ENCODE measurements at places on chromosomes 16 and 17.

DNA sequence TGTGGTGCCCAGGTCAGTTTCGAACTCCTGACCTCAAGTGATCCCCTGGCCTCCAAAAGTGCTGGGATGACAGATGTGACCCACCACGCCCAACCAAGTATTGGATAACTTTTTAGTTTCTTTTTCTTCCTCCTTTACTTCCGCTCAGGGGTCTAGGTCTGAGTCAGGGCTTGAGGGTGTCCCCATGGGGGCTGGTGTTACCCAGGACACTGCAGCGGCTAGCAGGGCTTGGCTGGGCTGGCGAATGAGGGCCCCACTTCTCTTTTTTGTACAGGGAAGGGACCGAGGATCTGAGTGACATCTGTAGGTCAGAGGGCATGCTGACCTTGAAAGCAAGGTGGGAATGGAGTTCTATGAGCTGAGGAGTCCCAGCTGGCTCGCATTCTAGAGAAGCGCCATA lies 24.9 kb downstream of the RAB11FIP3 start:
- DNase-seq, result no peak

DNA sequence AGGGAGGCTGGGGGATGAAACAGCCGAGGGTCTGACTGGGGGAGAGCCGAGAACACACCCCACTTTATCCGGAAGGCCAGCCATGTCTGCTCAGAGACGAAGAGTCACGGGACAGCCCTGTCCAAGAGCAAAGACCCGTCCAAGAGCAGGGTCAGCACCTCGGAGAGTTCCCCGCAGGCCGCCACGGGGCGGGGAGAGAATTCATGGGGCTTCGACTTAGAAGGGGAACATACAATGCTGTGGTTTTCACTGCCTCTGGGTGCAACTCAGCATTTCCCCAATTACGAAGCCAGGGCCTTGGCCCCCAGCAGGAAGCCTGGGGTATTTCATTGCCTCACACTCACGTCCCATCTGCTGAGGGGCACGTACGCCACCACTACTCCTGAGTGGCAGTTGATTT lies 59.3 kb downstream of the JPH3 start:
- no peak for DNase-seq

DNA sequence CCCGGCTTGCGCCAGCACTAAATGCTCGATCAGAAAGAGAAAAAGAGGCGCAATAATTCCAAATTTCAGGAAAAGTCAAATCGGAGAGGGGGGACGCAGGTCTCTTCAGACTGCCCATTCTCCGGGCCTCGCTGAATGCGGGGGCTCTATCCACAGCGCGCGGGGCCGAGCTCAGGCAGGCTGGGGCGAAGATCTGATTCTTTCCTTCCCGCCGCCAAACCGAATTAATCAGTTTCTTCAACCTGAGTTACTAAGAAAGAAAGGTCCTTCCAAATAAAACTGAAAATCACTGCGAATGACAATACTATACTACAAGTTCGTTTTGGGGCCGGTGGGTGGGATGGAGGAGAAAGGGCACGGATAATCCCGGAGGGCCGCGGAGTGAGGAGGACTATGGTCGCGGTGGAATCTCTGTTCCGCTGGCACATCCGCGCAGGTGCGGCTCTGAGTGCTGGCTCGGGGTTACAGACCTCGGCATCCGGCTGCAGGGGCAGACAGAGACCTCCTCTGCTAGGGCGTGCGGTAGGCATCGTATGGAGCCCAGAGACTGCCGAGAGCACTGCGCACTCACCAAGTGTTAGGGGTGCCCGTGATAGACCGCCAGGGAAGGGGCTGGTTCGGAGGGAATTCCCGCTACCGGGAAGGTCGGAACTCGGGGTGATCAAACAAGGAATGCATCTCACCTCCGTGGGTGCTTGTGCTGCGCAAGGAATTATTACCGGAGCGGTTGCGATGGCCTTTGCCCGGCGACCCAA lies 4.0 kb upstream of the DLX4 start:
- no peak for DNase-seq

DNA sequence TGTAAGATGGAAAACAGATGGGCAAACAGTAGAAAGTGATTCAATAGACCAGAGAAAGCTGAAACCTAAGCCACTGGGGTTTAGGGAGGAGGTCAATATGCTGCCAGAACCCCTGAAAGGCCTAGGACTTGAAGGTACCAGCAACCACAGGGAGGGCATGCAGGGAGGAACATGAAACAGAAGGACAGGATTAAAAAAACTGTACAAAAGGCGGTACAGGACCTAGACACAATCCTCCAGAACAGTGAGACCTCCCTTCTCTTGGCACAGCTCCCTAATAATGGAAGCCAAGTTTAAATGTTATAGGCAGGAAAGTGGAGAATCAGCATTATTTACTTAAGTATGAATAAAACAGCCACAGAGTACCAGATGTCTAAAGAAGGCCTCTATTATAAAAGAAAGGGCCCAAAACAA lies 105.5 kb downstream of the SPAG9 start:
- no peak for DNase-seq

- no peak for DNase-seq
Measured at GRCh38 chr17:37064956-37065355, 116.2 kb downstream of the AATF start.

DNA sequence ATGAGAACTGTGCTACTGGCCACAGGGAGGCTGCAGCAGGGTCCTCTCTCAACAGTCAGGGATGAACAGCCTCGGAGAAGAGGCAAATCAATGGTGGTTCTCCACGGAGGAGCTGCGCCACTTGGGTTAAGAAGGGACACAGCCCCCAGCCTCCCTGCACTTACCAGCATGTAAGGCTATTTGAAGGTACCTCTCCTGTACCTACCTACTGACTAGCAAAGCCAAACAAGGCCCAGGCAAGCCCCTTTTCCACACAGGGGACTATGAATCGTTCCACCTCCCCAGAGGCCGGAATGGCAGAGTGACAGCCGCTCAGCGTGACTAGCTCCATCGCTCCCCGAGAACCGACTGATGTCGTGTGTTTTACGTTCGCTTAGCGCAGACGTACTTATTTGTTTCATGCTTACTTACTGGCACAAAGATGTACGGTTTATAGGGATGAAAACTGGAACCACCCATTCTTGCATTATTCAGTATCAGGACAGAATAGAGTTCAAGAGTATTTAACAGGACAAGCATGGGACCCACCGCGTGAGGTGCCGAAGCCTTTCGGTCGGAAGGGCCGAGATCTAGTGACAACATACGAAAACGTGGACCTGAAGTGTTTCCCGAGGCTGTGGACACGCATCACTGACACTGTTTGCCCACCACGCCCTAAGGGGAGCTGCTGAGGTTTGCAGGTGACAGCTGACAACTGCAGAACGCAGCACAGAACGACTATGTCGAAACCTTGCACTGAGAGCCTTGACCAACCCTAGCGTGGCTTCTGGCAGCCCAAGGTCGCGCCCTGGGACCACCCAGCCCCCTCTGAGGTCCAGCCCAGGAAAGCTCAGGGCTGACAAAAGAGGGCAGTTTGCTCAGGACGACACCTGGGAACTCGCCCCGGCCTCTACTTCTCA lies 1.0 kb downstream of the TEPSIN start:
- DNase-seq, result no peak

DNA sequence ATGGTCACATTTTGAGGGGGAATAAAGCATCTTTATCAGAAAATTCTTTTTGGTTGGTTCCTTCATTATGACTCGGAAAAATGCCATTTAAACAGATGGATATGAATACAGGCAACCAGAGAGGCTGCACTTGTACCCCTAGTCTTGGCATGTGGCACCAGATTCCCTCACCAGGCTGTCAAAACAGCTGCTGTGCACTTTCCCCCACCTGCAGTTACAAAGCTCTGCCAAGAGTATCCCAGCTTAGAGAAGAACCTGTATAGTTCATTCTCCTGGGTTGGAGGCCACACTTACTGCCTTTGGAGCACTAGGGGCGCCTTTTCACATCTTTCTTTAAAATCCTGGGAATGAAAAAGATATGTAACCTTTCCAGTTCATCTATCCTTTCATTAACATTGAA lies 190.3 kb downstream of the KIF2B start:
- no peak for DNase-seq

DNA sequence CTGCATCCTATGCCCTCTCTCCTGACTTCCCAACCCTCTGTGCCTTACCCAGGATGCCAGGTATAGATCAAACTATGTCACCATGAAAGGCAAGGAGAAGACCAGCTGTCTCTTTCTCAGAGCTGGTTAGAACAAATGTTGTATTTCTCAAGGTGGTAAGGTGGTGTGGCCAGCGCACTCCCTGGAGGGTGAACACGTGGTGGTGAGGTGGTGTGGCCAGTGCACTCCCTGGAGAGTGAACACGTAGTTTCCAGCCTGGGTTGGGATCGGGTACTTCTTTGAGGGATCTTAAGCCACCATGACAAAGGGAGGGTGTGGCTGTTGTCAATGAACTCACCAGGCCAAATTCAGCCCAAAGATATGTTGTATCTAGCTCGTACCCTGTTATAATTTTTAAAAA lies 26.8 kb downstream of the KATNIP start:
- no peak for DNase-seq

- no peak for DNase-seq
Measured at GRCh38 chr17:57874434-57875289, 24.8 kb upstream of the MRPS23 start.

DNA sequence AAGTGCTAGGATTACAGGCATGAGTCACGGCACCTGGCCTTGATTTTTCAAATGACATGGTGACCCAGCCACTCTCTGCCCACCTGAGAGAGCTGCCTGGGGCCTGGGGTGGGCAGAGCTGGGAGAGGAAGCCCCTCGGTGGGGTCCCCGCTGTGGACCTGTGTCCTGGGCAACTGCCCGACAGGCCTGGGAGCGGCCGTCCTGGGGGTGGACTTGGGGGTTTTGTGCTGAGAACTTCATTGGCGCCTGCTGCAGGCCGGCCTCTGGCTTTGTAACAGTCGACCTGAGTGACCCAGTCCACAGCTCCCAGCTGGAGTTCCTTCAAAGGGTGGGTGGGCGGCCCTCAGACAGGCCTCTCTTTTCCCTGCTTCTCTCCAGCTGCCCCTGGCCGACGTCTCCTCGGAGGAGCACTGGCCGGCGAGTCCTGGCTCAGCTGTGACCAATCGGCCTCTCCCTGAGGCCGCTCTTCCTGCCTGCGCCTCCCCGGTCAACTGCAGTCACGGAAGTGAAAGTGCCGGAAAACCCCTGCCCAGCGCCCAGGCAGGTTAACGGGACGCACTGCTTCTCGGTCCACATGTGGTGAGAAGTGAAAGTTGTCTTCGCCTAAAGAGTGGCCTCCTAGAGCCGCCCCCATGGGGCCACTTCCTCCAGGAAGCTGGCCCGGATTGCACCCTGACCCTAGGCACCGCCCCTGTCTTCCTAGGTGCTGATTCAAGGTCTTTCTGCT lies 5.5 kb downstream of the CBFA2T3 start:
- no peak for DNase-seq

DNA sequence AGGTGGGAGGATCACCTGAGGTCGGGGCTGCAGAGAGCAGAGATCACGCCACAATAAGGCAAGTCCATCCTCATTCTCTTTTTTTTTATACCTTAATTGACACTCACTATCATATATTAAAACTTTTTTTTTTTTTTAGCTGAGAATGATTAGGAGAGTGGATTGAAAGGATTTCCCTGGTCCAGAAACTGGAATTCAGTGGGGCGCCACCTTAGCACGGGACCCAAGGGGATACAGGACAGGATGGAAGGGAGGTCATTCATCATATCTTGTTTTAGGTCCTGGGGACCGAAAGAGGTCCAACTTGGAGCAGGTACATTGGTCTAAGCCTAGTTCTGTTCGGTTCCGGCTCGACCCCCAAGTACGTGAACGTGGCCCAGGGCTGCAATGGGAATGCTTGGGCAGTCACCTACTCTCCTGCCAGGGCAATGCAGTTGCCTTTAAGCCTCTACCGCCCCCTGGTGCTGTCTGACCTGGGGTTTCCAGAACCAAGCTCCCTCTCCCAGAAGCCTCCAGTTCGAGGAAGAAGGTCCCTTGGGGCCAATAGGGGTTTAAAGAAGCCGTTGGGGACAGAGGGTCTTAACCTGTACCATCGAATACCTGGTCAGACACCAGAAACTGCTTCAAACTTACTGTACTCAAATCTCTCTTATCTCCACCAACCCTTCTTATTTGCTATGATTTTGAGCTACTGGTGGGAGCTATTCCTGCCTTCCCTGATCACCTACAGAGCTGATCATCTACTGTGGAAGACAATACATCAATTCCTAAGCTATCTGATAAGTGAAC lies 19.9 kb upstream of the GPATCH8 start:
- peak; percentile 60 for DNase-seq

- DNase-seq, result no peak
Measured at GRCh38 chr17:38456031-38456815, 28.0 kb downstream of the ARHGAP23 start.

- peak; percentile 8 for DNase-seq
Measured at GRCh38 chr17:58320570-58321323, 7.8 kb downstream of the TSPOAP1 start.

- DNase-seq, result no peak
Measured at GRCh38 chr17:37188157-37188556, 187.6 kb upstream of the C17orf78 start.

DNA sequence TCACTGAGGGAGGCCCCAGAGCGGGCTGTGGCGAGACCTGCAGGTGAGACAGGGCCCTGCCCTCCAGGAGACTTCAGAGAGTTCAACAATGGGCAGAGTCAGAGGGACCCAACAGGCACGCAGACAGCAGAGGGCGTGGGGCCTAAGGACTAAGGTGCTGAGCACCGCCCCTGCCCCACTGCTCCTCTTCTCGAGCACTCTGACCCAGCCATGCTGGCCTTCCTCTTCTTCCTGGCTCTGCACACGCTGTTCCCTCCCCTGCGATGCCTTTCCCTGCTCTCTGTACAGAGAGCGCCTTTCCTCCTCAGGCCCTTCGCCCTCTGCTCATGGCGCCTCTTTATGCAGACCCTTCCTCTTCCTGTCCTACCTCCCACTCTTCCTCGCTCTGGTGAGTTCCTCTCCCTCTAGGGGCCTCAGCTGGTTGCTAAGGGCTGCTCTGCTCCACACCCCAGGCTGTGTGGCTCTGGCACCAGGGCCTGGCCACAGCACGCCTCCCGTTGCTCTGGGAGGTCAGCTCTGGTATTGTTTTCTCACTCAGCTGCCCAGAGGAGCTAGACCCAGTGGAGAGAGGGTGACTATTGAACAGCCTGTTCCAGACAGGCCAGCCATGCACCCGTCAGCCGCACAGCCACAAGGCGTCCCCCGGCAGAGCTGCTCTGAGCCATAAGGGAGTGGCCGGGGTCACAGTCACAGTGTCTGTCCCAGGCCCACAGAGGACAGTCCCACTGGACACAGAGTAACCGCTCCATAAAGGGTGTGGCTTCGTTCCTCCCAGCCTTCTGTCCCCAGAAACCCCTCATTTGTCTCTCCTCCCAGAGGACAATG lies 13.6 kb upstream of the RASD1 start:
- no peak for DNase-seq

DNA sequence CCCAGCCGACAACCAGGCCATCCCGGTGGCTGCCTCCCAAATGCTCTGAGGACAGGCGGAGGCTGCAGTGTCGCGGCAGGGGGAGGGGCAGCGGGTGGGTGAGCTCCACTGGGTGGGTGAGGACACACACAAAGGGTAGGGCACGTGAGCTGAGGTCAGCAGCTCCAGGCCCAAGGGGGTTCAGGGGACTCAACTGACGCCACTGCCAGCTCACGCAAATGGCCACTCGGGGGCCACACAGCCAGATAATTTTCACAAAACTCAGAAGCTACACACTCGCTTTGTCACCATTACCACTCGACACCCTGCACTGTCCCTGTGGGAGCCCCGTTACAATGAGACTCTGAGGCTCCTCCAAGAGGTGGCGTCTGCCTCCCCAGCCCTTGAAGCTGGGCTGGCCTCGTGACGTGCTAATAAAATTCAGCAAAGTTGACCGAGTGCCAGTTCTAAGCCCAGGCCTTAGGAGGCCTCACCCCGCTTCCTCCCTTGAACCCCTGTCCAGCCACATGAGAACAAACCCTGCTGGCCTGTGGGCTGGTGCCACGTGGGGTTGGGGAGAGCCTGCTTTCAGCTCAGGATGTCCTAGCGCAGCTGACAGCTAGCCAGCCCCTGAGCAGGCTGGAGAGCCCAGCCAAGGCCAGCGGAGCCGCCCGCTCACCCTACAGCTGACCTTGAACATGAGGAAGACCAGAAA lies 56.9 kb downstream of the RMI2 start:
- DNase-seq, result no peak
